ENCODE measurements at places on chromosomes 2 and 18.

DNA sequence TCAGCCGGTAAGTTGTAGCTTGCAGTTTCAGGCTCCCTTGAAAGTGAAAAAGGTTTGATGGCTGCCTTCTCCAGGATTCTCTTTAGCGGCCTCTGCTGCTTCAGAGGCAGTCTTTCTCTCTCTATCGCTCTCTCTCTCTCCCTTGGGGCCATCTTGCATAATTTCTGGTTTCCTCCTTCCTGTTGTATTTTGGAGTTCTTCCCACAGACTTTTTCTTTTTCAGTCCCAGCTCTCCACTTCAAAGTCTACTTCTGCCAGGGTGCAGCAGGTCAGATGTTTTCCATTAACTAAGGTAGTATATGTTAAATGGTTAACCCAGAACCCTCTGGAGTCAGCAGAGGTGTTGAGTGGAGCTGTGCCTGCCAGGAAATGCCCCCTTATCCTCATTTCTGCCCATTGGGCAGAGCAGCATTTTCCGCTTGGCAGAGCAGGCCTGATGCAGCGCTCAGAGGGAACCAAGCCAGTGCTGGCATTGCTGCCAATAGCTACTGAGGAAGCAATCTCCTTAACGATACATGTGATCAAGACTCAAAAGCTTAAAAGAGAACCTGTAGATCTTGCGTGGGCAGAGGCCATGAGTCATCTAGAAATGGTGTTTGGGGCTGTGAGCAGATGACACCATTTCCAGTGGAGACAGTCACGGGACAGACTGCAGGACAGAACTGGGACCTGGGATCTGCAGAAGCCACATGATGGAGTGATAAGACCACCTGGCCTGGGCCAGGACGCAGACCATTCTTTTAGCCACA, 20.8 kb downstream of the DBI start:
- peak; percentile 20 for DNase-seq

DNA sequence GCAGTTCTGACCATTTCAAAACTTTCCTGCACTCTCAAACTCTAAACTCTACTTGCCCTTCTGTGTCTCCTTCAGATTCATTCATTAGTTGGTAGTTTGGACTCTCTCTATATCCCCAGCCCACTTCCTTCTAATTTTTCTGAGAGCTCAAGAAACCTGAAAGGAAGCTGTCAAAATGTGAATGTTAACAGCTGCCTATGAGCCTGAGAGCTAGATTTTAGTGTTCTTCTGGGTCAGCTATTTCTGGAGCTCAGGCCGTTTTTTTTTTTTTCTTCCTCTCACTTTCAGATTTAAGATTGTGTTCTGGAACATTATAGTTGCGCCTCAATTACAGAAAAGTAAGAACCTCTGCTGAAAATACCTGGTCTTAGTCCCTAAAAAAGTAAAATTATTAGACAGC, 73.1 kb downstream of the RTN4 start:
- no peak for DNase-seq

DNA sequence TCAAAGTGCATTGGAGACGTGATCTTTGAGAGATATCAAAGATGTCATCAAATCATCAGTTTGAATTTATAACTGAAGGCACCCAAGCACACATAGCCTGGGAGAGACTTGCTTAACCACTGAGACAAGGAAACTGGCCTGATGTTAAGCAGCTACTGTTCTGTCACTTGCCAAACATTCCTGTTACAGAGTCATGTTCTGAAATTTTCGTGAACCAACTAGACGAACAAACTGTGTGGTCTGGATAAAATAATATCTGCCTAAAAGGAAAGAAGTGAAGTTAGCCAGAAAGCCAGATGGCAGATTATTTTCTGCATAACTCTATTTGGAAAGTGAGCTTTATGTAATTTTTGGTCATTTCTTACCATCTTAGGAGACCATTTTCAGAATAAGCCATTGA, 51.4 kb downstream of the SPATS2L start:
- no peak for DNase-seq

GRCh38 chr2:230068651-230069055, at the start of gene SLC16A14:
Gene SLC16A14, minus strand, starts transcription at chr2:230068924. Its CDS starts 9,572 bp downstream, at chr2:230059352.
- DNase-seq: no peak

DNA sequence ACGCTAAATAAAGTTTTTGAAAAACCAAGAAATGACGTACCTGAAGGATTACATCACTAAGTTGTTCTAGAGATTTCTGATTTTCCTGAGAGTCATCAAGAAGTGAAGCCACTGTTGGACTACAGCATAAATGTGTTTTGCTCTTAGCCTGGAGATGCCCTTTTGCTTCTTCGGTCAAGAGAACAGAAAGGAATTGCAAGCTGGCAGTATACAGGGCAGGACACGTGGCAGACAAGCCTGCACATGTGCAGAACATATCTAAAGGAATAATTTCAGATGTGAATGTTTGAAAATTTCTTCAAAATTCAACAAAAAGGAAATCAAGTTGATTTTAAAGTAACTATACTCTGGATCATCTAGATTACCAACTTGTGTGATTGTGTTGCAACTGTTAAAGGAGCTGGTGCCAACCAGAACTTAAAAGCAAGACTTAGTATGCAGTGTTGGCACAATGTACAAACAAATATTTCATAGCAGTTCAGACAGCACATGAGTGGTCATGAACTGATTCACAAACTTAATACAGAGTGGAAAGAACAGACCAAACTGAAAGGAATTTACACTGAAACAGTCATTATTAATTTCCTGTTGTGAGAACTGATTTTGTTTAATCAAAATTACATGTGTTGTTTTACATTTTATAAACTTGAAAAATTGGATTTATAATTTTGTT, 100.4 kb upstream of the CD226 start:
- no peak for DNase-seq

DNA sequence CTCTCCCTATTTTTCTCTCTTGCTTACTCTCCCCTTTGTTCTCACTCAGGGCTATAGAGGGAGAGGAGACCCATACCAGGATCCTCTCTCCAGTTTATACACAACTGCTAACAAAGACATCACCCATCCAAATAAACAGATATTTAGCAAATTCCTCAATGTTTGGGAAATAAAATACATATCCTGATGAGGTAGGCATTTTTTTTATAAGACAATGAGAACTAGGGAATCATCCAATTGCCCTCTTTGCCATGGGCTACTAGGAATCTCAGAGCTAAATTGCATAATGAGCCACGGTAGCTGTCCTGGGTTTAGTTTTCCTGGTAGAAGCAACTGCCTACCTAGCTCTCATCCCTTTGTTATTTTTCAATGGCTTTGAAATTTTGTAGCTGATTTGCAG, 27.1 kb downstream of the CAPN14 start:
- DNase-seq: no peak

DNA sequence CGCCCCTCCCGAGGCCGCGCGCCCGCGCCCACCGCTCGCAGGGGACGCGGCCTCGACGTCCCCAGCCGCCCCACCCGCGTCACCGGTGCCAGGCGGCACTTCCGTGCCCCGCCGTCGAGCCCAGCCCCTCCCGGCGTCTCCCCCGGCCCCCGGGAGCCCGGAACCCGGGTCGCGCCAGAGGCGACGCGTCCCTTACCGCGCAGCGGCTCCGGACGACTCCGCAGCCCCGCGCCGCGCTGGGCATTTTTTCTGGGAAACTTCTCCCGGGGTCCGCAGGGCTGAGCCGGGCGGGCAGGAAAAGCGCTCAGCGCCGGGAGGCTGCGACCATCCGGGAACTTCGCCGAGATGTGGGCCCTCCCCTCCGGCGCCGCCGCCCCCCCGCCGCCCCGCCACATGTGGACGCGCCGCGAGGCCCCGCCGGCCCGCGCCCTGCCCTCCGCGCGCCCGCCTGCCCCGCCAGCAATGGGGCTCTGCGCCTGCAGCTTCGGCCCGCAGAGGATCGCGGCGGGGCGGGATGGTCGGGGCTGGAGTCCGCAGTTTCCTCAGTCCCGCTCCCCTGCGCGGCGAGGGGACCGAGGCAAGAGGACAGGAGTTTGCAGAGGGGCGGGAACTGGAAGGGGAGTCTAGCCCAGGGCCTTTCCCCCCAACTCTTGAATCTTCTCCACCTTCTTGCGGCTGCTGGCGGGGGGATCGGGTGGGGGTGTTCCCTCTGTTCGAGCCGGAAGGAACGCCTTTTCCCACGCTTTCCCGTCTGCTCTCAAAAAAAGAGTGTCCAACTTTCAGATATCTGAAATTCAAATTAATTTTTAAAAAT, 81.5 kb downstream of the CHRNA1 start:
- peak; percentile 62 for DNase-seq

DNA sequence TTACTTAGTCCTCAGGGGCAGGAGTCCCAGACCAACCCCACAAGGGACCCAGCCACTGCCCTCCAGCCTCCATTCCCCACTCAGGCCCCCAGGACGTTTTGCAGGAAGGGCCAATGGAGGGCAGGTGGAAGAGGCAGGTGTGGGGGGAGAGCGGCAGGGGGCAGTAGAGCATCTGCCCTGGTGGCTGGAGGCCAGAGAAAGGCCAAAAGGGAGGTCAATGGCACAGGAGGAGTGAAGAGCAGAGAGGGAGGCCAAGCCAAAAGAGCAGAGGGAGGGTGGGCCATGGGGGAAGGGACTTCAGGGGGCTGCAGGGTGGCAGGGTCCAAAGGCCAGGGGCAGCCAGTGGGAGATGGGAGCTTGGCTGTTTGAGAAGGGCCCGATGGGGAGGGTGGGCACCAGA, 17.3 kb upstream of the GPR55 start:
- no peak for DNase-seq

- no peak for DNase-seq
Observed at GRCh38 chr2:25032094-25032493, 9.8 kb upstream of the EFR3B start.

- no peak for DNase-seq
Observed at GRCh38 chr2:96510931-96511595, 5.9 kb upstream of the NEURL3 start.

GRCh38 chr2:109500910-109501309, 112.9 kb downstream of the SEPTIN10 start:
- no peak for DNase-seq

GRCh38 chr2:239818086-239818485, 207.1 kb downstream of the NDUFA10 start:
- no peak for DNase-seq
